ENCODE measurements at places on chromosomes 2 and 18.

- DNase-seq: no peak
Observed at GRCh38 chr18:57947117-57947516, 96.9 kb upstream of the NEDD4L start.

GRCh38 chr18:77140439-77141109 lies 8.0 kb upstream of the MBP start:
- peak; percentile 38 for DNase-seq

GRCh38 chr18:57957210-57957609 lies 86.8 kb upstream of the NEDD4L start:
- DNase-seq: no peak

DNA sequence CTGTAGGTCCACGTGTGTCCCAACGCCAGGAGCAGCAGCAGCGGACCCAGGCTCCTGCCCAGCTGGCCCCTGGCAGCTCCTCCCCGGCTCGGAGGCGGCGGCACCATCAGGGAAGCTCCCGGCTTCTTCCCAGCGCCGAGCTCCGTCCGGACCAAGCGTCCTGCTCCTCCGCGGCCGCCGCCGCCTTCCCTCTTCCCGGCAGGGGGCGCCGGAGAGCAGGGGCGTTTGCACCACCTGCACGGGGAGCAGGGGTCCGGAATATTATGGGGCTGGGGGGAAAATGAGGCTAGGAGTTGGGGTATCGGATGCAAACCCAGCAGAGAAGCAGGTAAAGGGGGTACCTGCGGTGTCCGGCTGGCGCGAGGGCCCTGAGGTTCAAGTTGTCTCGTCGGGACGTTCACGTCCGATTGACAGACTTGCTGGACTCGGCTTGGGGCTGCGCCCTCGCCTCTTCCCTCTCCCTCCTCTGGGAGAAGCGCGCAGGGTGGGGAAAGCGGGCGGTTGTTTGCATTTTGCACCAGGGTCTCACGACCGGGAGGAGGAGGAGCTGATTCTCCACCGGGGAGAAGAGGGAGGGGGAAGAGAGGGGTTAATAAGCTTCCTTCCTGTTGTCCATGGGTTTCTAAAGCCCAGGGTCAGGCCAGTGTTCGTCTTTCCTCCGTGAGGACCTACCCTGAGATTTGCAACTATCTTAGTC lies at the start of gene CCBE1:
Gene CCBE1 (minus strand): TSS at position 188 of the 697 bp plus-strand sequence.
- DNase-seq: no peak

DNA sequence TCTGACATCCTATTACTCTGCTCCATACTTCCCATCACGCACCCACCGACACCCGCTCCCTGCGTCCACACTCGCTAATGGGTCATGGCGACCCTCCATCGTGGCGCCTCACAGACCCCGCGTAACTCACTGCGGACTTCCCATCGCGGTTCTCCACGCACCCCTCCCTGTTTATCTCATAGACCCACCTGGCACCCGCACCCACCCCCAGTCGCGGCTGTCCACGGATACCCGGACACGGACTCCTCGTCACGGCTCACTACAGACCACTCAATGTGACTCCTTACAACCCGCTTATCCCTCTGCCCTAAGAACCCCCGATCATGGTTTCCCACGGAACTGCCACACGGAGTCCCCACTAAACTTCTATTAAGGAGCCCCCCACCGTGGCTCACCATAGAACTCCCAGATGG lies 458 bp downstream of the CXXC1 start:
- no peak for DNase-seq

GRCh38 chr2:140905083-140905781 lies 1225.6 kb downstream of the LRP1B start:
- no peak for DNase-seq

- no peak for DNase-seq
Observed at GRCh38 chr18:51503351-51503750, 305.9 kb upstream of the MEX3C start.

DNA sequence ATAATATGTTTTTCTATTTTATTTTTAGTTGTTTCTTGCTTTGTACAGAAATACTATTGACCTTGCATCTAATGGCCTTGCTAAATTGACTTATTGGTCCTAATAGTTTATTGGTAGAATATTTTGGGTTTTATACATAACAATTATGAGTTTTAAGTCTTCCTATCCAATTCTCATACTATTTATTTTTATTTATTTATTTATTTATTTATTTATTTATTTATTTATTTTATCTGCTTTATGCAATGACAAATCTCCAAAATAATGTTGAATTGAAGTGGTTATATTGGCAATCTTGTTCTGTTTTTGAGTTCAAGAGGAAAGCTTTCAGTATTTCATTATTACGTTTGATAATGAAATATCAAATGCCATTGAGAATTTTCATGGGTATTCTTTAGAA lies 488.3 kb downstream of the CDH2 start:
- no peak for DNase-seq

DNA sequence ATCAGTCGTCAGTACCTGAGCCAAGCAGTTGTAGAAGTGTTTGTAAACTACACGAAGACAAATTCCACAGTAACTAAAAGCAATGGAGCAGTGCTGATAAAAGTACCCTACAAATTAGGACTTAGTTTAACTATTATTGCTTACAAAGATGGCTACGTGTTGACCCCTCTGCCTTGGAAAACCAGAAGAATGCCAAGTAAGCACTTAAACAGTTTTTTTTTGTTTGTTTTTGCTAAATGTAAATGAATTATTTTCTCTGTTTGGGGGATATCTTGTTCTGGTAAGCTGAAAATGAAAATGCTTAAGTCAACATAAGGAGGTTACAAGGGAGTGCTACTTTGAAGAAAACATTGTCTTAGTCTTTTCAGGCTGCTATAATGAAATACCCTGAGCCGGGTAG lies 46.4 kb downstream of the FAM171B start:
- DNase-seq: no peak

- DNase-seq: no peak
Observed at GRCh38 chr2:176494949-176495353, 225.7 kb downstream of the MTX2 start.

Data from activated T-helper 1 cell treated with Interleukin-2 at 50 U/mL for 16 hours (primary cell).